ENCODE measurements at places on chromosomes 7 and 10.

DNA sequence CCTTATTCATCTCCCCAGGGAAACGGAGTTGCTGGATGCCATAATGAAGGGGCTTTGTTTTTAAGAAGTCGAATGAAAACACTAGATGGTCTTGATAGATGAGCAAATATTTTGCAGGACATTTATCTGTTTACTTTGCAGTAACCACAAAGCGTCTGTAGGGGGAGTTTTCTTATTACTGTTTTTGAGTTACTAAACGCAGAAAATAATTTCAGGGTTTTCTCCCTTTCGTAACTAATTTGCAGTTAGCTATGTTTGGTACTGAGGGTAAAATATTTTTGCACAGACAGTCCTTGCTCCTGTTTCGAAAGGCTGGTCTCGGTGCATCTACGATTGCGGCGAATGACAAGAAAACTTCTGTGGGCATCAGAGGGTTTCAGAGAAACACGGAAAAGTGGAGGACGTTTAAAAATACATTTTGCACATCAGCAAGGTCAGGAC lies 505.6 kb upstream of the MKI67 start:
- no peak for DNase-seq

GRCh38 chr7:87875151-87876039 lies 765 bp downstream of the SLC25A40 start:
- DNase-seq: no peak

DNA sequence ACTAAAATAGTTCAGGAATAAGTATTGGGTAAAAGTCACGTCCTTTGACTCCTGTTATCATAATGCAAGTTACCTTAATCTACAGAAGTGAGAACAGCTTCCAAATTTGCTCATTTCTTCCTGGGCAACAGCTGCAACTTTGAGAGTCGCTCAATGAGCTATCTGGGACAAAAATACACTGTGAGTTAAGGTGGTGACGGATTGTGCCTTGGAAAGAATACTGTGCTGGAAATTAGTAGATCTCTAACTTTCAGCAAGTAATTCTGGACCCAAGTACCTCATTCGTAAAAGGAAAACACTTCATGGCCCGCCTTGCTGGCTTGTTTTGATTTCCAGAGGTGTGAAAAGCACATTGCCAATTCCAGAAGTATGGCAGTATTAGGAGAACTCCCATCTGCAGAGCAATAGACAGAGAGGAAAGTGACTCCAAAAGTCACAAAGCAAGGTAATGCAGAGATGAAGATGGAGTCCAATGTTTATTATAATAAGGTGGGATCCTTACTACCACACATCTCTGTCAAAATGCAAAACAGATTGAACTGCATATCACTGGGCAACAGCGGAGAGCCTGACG lies 626.0 kb downstream of the SORCS3 start:
- no peak for DNase-seq

DNA sequence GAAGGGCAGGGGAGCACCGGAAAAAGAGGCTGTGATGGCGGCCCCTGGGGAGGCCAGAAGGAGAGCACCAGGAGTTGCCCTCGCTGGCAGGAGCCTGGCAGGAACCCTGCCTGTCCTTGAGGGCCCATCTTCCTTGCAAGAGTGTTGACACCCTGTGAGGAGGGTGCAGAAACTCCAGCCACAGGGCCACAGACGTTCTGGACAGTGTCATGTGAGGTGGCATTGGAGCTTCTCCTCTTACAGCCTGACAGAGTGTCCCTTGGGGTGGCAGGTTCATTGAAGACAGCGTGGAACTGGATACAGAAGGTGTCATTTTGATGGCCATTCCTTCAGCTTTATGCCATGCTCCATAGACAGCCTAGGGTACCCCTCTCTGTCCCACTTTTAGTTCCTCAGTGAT lies 54.2 kb downstream of the RBM20 start:
- DNase-seq: no peak

GRCh38 chr7:97732565-97733275 lies 834 bp downstream of the TAC1 start:
- DNase-seq: no peak

DNA sequence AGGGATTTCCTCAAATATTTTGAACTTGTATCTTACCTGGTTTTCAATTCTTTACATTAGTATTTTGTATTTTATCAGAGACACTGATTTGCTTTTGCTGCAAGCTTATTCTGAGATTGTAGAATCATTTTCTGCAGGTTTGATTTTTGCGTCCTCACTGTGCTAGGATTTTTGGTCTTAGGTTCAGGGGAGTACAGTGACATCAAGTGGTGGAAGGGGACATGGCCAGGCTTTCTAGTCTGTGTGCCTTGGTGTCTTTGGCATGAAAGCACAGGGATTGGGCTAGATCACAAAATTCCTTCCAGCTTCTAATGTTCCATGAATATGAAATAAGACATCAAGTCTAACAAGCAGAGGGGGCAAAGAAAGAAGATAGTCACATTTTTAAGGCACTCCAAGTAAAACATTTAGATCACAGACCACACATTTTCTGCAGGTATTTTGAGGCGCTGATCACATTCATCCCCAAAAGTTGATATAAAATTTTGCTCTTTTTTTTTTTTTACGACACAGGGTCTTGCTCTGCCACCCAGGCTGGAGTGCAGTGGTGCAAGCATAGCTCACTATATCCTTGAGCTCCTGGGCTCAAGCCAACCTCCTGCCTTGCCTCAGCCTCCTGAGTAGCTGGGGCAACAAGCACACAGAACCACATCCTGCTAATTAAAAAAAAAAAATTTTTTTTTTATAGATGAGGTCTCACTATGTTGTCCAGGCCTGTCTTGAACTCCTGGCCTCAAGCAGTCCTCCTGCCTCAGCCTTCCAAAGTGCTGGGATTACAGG lies 124.4 kb downstream of the PON1 start:
- DNase-seq: no peak

DNA sequence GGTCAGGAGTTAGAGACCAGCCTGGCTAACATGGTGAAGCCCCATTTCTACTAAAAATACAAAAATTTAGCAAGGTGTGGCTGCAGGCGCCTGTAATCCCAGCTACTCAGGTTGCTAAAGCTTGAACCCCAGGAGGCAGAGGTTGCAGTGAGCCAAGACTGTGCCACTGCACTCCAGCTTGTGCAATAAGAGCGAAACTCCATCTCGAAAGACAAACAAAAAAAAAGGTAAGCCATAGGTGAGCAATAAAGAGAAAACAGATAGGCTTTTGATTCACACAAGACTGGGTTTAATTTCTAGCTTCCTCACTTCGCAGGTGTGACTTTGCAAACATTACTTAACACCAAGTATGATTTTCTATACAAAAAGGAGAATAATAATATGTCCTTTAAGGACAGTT lies 72.3 kb upstream of the ACBD5 start:
- no peak for DNase-seq

GRCh38 chr7:144842377-144842851 lies 6.6 kb upstream of the TPK1 start:
- DNase-seq: no peak

GRCh38 chr10:120342115-120342714 lies 114.8 kb upstream of the PLPP4 start:
- no peak for DNase-seq

- DNase-seq: no peak
Observed at GRCh38 chr7:112986256-112987031, 100.2 kb downstream of the GPR85 start.

GRCh38 chr7:140674899-140675701 lies 2.4 kb downstream of the ADCK2 start:
- DNase-seq: no peak

DNA sequence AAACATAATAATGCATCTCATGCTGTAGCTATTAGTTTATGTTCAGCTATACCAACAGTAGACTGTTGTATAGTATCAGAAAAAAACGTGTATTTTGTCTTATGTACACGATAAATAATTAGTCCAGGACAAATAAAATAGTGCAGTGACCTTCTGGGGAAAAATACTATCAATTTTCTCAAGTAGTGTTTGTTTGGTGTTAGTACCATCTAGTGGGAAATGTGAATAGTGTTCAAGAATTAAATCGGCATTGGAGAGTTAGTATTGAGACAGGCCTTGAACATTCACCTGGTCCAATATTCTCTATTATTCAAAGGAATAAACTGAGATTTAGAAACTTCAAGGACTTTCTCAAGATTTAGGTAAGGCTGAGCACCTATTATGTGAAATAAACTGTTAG lies 21.7 kb upstream of the OR2A5 start:
- DNase-seq: no peak

- no peak for DNase-seq
Observed at GRCh38 chr10:62083412-62084267, 182.1 kb downstream of the ARID5B start.

GRCh38 chr7:42736931-42737330 lies 174.9 kb downstream of the C7orf25 start:
- DNase-seq: no peak

DNA sequence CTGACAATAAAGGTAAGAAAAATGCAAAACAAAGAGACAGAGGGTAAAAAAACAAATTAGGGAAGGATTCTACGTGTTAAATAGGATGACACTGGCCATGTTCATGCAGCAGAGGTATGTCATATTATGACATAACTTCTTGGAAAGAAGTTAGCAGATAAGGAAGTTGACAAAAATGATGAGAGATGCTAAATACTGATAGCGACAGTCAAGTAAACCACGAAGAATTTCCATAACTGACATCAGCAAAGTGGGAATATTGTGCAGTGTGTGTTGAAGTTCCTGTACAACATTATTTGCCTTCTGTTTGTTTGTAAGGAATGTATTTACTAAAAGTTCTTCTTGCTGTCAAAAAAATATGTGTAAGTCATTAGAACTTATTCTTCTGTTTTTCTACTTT lies 29.5 kb downstream of the MDH2 start:
- DNase-seq: no peak

DNA sequence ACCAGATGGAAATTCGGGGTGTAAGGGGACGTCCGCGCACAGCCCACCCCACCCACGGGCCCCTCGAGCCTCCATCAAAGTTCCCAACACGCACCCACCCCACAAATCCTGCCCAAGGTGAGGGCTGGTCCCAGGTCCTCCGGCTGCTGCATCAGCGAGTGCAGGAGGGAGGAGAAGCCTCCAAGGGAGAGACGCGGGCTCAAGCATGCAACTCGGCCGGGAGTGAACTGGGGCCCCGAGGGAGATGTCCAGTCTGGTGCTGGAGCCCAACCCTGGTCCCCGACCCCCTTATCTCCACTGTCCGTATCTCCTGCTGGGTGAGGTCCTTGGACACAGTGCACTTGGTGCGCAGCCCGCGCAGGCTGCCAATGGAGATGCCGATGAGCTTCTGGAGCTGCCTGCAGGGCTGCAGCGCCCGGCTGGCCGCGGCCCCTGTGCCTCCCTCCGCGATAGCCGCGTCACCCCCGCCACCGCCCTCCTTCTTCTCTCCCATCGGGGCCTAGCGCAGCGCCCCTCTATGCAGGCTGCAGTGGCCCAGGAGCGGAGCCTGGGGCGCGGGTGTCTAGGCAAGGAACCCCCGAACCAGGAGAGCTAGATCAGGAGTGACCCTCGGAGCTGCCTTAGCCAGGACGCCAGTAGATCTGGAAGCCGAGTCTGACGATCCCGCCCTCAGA lies 489.2 kb downstream of the ZNF33B start:
- no peak for DNase-seq

DNA sequence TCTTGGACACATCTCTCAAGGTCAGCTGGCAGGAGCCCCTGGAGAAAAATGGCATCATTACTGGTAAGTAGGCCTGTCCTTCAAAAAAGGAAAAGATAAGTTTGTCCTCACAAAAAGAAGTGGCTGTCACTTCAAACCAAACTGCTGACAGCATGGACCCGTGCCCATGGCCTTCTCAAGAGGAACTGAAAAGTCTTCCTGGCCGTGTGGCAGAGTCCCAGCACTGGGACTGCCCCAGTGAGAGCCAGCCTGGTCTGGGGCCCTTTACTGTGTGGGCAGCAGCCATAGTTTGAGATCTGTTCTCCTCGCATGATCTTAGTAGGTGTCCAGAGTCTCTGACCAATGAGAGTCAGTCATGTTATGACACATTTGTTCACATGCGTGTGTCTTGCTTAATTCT lies 614.2 kb upstream of the FOXK1 start:
- DNase-seq: no peak

DNA sequence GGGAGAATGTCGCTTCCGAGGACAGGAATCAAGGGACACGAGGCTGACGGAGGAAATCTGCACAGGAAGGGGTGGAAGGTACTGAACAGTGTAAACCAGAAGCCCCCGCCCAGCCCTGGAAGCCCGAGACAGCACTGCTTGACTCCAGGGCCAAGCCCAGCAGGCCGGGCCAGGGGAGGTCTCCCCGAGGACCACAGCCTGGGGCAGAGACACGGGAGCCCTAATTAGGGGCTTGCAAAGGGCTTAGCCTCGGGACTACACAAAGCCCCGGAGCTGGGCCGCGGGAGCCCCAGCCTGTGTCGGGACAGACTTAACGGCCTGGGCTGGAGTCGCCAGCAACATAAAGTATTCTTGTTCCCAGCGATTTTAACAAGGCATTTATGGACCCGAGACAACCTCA lies 50.8 kb downstream of the OAT start:
- no peak for DNase-seq

GRCh38 chr7:148802101-148802493 lies 82.0 kb downstream of the EZH2 start:
- DNase-seq: no peak

GRCh38 chr10:43953672-43954071 lies 305.0 kb upstream of the ZNF32 start:
- DNase-seq: no peak

- no peak for DNase-seq
Observed at GRCh38 chr10:5136468-5137087, 42.4 kb downstream of the AKR1C3 start.

DNA sequence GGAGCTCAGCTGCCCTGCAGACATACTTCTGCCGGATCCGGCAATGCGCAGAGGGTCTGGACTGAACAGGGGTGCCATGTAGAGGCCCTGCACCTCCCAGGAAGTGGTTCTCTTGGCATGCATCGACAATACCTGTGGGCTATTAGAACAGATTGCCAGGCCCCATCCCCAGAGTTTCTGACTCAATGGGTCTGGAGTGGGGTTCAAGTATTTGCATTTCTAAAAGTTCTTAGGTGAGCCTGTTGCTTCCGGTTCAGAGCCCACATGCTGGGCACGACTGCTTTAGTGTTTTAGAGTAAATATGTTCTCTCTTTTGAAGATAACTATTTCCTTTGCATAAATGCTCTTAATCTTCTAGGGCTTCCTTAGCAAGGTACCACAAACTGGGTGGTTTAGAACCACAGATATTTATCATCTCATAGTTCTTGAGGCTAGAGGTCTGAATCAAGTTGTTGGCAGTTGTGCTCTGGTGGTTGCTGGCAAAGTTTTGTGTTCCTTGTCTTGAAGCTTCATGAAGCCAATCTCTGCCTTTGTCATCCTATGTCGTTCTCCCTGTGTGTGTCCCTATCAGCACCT lies 435.5 kb downstream of the TCERG1L start:
- DNase-seq: no peak

GRCh38 chr10:121064491-121064890 lies 213.3 kb downstream of the WDR11 start:
- no peak for DNase-seq

DNA sequence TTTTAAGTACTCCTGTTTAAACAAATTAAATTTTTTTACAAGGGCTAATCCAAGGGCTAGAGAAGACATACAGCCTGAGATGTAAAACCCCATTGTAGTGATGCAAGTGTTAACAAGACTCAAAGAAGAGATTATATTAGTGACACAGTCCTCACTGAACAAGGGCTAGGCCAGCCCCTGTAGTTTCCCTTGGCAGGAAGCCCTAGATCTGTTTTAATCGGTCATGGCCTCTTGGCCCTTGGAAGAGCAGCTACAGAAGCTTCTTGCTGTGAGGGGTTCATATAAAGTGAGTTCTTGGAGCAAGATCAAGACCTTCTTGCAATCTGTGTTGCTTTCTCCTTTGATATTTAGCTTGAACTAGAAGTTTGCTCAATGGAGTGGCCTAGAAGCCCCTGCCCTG lies 1339.4 kb downstream of the XPNPEP1 start:
- no peak for DNase-seq
